ENCODE measurements at places on chromosomes 16 and 17.

- DNase-seq, result peak; percentile 75
Measured at GRCh38 chr17:41496803-41497484, 7.2 kb upstream of the KRT36 start.

DNA sequence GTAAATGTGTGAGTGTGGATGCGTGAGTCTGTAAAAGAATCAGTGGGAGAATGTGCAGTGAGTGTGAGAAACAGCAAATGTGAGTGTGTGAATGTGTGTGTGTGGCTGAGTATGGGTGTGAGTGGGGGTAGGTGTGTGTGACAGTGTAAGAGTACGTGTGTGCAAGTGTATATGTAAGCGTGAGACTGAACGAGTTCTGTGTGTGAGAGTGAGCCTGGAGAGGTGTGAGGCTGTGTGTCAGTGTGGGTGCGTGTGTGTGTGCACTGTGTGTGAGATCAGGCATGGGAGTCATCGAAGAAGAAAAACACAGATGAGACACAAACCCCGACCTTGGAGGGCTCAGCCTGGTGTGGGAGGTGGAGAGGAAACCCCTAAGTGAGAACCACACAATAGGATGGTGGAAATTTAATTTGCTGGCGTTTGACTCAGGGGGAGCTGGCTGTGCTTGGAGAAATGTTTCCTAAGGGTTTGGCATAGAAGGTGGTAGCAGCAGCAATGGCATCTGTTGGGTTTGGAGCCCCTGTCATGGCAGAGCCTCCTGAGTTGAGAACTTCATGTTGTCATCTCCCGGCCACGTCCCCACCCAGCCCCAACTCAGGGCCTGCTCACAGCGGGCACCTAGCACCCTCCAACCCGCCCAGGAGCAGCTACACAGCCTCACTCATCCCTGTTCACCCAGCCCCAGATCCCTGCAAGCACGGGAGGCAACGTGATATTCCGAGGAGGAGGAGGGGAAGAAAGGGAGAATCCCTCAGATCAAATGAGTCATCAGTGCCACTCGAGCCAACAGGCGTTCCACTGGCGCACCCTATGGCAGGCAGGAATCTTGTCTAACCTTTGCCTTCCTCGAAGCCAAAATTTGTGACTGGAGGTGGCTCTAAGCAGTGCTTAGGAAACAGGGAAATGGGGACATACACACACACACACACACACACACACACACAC, 14.3 kb upstream of the NUBP1 start:
- DNase-seq, result peak; percentile 31

- peak; percentile 76 for DNase-seq
Measured at GRCh38 chr16:15811481-15812400, 45.1 kb downstream of the MYH11 start.

- DNase-seq, result no peak
Measured at GRCh38 chr17:72182371-72182873, 61.6 kb downstream of the SOX9 start.

DNA sequence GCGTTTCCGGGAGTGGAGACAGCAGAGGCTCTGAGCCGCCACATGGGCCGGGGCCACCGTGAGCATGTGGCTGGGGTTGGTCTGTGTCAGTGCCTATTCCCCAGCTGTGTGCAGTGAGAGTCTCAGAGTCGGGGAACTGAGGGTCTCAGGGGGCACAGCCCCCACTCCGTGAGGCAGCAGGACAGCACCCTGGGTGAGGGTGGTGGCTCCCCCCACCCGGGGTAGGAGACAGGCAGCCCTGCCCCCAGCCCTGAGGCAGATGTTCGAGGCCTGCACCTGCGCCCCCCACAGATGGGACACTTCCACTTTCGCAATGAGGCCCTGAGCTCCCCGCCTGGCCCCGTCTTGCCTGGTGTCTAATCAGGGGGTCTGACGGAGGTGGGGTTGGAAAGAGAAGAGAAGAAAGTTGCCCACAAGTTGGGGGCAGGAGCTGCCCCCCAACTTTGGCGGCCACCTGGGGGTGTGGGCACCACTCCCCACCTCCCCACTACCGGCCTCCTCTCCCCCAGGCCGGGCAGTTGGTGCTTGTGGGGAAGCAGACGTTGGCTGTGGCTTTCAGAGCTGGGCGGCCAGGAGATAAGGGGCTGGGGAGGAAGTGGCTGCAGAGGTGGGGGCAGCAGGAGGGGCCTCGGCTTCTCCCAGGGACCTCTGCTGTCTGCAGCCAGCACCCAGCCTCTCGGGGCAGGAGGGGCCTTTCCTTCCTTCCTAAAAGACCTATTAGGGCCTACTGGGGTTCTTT, 1.8 kb upstream of the CBFA2T3 start:
- no peak for DNase-seq

DNA sequence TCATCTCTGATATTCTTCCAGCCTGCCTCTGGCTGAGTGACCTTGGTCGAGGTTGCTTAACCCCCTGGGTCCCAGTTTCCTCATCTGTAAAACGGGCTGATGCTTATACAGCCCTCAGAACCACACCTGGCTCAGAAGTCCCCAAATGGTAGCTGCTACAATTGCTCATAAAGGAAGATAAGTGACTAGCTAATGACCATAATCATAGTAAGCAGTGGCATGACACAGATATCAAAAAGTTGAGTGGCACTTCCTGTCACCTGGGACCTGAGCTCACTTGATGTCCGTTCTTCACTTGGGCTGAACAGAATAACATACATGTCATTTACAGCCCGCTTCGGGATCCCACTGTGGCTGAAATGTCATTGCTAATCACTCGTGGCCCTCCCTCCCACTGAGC, 1.8 kb downstream of the MGRN1 start:
- DNase-seq, result no peak
